CD8-positive, alpha-beta memory T cell (primary cell): ENCODE measurements at places on chromosomes 5 and 9. TPM values are rescaled to one million over a fixed set of nuclear protein-coding genes. Genes with fewer than 3 reads are reported as not detected.

GRCh38 chr5:87827539-87827938, 414.8 kb upstream of the CCNH start:
- no peak for DNase-seq

- no peak for DNase-seq
Observed at GRCh38 chr9:18126831-18127498, 347.0 kb upstream of the ADAMTSL1 start.

GRCh38 chr5:169602535-169602934, 19.0 kb downstream of the SPDL1 start:
- no peak for DNase-seq

Gene CAST
- total RNA-seq, result 134 TPM
